ENCODE measurements at places on chromosomes 2 and 18. TPM values are rescaled to one million over a fixed set of nuclear protein-coding genes. Genes with fewer than 3 reads are reported as not detected.
A peak's percentile ranks its signal among the peaks of the same experiment; 100 is the strongest.

The FHOD3 gene
- total RNA-seq = 8.7 TPM

The IL1RL2 gene
- not detected for total RNA-seq

The CD8A gene
- 0.24 TPM for total RNA-seq

The TTN gene
- total RNA-seq = 8.3 TPM

The ANTXR1 gene
- total RNA-seq = 24.7 TPM

The ASB18 gene
- total RNA-seq = not detected

The LRATD1 gene
- total RNA-seq = 5.7 TPM

The CTNNA2 gene
- total RNA-seq = 11.3 TPM

The TNS1 gene
- total RNA-seq = 5.7 TPM

The VSNL1 gene
- 102 TPM for total RNA-seq

The RHOB gene
- total RNA-seq = 26.9 TPM

The STEAP3 gene
- 18.2 TPM for total RNA-seq

The TPO gene
- total RNA-seq = not detected

The PCARE gene
- total RNA-seq = not detected

GRCh38 chr2:169222665-169223064 lies 139.7 kb downstream of the LRP2 start:
- H3K27me3 ChIP-seq = no peaks in the 10 kb centered on the region
- no peak for DNase-seq
- H3K4me3 ChIP-seq = no peak overlapping the region
- no peaks in the 10 kb centered on the region for H3K4me1 ChIP-seq
- no peaks in the 10 kb centered on the region for H3K36me3 ChIP-seq

DNA sequence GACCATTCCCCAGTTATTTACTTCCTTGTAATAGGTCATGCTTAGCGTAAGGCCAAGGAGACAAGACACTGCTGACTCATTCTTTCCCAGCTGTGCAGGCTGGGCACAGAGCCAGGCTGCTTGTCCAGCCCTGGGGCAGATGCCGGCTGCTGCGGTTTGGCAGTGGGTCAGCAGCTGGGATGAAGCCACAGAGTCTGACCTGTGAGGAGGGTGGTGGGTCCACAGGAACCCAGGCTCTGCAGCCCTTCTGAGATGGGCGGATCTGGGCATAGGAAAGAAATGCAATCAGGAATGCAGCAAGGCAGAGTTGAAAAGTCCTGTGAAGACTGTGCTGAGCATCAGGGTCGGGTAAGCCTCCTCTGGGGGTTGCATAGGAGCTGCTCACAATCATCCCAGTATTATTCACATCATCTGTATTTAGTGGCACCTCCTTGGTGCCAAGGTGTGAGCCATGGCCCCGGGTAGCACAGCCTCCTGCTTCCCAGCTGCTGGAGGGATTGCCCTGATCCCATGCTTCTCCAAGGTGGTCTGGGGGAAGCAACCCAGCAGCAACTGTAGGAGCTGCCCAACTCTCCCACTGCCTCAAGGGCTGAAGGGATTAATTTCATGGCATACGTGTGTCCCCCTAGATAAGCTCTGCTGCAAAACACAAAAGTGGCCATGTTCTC lies 139.0 kb downstream of the DDX1 start:
- H3K27ac ChIP-seq = no peak overlapping the region
- H3K4me1 ChIP-seq = no peaks in the 10 kb centered on the region
- H3K27me3 ChIP-seq = no peaks in the 10 kb centered on the region
- no peak overlapping the region for H3K4me3 ChIP-seq

DNA sequence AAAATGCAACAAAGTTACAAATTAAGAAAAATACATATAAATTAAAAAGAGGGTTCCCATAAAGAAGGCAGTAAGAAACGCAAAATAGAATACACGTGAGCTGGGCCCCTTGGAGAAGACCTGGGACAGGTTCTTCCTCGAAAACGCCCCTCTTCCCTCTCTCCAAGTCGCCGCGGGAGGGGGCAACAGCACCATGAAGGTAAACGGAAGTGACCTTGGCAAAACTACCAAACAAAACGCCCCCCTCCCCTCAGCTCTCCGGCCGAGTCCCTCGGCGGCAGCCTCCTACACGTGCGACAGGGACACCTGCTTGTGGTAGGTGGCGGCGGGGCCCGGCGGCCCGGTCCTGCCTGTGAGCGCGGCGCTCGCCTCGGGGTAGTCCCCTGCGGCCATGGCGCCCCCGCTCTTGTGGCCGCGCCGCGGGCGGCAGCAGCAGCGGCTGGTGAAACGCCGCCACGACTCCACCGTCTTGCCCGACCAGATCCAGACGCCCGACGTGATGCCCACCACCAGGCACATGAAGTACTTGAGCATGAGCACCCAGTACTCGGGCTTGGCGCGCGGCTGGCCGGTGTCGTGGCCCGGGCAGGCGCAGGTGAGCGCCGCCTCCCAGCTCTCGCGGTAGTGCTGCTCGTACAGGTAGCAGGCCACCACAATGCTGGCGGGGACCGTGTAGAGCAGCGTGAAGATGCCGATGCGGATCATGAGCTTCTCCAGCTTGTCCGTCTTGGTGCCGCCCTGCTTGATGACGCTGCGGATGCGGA lies 2.8 kb downstream of the FZD5 start:
- H3K27ac ChIP-seq = peak overlapping the region; percentile 95
- peaks cover 20% of the 10 kb centered on the region for H3K36me3 ChIP-seq
- peak overlapping the region; percentile 89 for H3K4me3 ChIP-seq
- peaks cover 6% of the 10 kb centered on the region for H3K27me3 ChIP-seq
- DNase-seq = peak; percentile 74

DNA sequence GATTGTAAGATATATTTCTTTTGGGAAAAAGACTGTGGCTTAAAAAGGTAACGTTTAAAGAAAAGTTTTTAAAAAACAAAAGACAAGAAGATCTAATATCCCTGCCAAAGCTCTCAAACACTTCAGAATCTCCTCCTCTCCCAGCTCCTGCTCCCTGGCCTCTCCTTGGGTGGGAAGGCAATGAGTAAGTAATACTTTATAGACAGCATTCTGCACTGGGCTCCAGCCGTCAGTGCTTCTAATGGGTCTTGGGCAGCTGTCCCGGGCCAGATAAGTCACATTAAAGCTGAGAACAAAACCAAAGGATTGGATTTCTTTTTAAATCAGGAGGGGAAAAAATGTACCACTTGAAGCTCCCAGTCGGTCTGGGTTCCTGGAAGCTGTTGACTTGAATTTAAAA lies 133.7 kb downstream of the ALPK2 start:
- no peaks in the 10 kb centered on the region for H3K27me3 ChIP-seq
- H3K4me3 ChIP-seq = no peak overlapping the region
- DNase-seq = no peak
- H3K4me1 ChIP-seq = 0 out of 2 replicates have a peak, but pooled peaks cover 3% of the 10 kb centered on the region

- no peak for DNase-seq
- H3K4me1 ChIP-seq = peaks cover 21% of the 10 kb centered on the region
- H3K27me3 ChIP-seq = no peaks in the 10 kb centered on the region
- peak overlapping the region; percentile 23 for H3K27ac ChIP-seq
- no peak overlapping the region for H3K4me3 ChIP-seq
- H3K36me3 ChIP-seq = peaks cover 8% of the 10 kb centered on the region
Measured at GRCh38 chr2:42639340-42640077, 71.1 kb downstream of the MTA3 start.

DNA sequence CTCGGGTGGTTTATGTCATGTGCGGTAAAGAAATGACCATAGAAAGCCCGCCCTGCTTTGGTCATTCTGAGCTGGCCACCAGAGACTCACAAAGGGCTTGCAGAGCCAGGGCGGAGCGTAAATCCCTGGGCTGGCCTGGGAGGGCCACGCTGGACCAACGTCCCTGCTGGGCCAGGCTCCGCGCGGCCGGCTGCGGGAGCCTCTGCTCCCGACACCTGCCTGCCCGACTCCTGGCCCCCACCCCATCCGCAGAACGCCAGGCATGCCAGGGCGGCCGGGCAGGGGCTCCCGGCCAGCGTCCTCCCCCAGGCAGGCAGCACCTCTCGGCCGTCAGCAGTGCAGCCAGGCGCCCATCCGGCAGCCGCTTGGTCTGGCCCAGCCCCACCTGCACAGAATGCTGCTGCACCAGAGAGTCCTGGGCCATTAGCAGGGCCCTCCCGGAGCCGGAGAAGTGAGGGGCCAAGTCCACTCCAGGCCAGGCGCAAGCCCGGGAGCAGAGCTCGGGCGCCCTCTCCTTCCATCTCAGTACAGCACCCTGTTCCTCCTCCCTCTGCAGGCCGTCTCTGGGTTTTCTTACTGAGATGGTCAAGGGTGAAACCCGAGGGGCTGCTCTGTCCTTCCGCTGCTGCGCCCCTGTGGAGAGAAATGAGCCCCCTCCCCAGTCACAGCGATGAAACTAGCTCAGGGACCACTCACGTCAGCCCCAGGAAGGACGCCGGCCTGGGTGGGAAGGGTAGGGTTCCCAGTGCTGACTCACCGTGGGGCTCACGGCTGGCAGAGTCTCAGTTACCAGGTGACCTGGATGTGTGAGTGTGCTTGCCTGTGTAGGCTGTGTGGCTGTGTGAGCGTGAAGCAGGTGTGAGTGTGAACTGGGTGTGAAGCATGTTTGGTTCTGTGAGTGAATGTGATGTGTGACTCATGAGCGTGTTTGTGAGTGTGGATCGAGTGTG lies 83.3 kb downstream of the PTGR3 start:
- H3K4me3 ChIP-seq = no peak overlapping the region
- H3K4me1 ChIP-seq = no peaks in the 10 kb centered on the region
- no peak overlapping the region for H3K27ac ChIP-seq

GRCh38 chr2:197875763-197876162 lies 71.4 kb downstream of the PLCL1 start:
- peaks cover 18% of the 10 kb centered on the region for H3K4me1 ChIP-seq
- H3K27me3 ChIP-seq = no peaks in the 10 kb centered on the region
- no peak overlapping the region for H3K27ac ChIP-seq

- DNase-seq = no peak
- peaks cover 4% of the 10 kb centered on the region for H3K27me3 ChIP-seq
- no peaks in the 10 kb centered on the region for H3K36me3 ChIP-seq
- peak overlapping the region; percentile 85 for H3K4me3 ChIP-seq
- H3K4me1 ChIP-seq = peaks cover 21% of the 10 kb centered on the region
- H3K27ac ChIP-seq = 0 out of 2 replicates have a peak overlapping the region, but pooled peaks have one; percentile 32
Measured at GRCh38 chr2:20221555-20221973, 3.4 kb downstream of the SDC1 start.

GRCh38 chr2:223563462-223563861 lies 38.7 kb downstream of the SCG2 start:
- no peaks in the 10 kb centered on the region for H3K27me3 ChIP-seq
- no peak overlapping the region for H3K4me3 ChIP-seq
- no peak overlapping the region for H3K27ac ChIP-seq
- H3K36me3 ChIP-seq = no peaks in the 10 kb centered on the region

GRCh38 chr2:56749152-56749752 lies 565.5 kb downstream of the CCDC85A start:
- peaks cover 3% of the 10 kb centered on the region for H3K4me1 ChIP-seq
- H3K36me3 ChIP-seq = no peaks in the 10 kb centered on the region
- no peaks in the 10 kb centered on the region for H3K27me3 ChIP-seq
- no peak overlapping the region for H3K27ac ChIP-seq

DNA sequence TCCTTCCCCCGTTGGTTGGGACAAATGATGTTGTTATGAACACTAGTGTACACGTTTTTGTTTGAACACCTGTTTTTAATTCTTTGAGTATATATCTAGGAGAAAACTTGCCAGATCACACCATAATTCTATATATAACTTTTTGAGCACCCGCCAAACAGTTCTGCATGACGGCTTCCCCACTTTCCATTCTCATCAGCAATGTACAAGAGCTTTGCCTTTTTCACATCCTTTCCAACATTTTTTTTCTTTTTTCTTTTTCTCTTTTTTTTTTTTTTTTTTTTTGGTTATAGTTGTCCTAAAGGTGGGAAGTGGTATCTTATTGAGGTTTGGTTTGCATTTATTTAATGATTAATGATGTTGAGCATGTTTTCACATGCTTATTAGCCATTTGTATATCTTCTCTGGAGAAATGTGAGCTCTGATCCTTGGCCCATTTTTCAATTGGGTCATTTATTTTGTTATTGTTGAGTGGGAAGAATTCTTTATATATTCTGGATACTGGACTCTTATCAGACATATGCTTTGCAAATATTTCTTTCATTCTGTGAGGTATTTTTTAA lies 86.9 kb upstream of the ZC3H15 start:
- no peak for DNase-seq
- H3K4me1 ChIP-seq = no peaks in the 10 kb centered on the region
- no peak overlapping the region for H3K27ac ChIP-seq

DNA sequence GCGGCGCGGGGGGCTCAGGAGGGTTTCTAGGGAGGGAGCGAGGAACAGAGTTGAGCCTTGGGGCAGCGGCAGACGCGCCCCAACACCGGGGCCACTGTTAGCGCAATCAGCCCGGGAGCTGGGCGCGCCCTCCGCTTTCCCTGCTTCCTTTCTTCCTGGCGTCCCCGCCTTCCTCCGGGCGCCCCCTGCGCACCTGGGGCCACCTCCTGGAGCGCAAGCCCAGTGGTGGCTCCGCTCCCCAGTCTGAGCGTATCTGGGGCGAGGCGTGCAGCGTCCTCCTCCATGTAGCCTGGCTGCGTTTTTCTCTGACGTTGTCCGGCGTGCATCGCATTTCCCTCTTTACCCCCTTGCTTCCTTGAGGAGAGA lies 5.2 kb downstream of the PROC start:
- peak; percentile 53 for DNase-seq
- peaks cover 12% of the 10 kb centered on the region for H3K4me1 ChIP-seq
- H3K4me3 ChIP-seq = peak overlapping the region; percentile 88
- no peaks in the 10 kb centered on the region for H3K36me3 ChIP-seq
- H3K27ac ChIP-seq = no peak overlapping the region

- DNase-seq = peak; percentile 45
- H3K4me1 ChIP-seq = peaks cover 18% of the 10 kb centered on the region
- no peak overlapping the region for H3K27ac ChIP-seq
- no peaks in the 10 kb centered on the region for H3K36me3 ChIP-seq
Measured at GRCh38 chr2:222393733-222394267, 30.5 kb upstream of the SGPP2 start.

DNA sequence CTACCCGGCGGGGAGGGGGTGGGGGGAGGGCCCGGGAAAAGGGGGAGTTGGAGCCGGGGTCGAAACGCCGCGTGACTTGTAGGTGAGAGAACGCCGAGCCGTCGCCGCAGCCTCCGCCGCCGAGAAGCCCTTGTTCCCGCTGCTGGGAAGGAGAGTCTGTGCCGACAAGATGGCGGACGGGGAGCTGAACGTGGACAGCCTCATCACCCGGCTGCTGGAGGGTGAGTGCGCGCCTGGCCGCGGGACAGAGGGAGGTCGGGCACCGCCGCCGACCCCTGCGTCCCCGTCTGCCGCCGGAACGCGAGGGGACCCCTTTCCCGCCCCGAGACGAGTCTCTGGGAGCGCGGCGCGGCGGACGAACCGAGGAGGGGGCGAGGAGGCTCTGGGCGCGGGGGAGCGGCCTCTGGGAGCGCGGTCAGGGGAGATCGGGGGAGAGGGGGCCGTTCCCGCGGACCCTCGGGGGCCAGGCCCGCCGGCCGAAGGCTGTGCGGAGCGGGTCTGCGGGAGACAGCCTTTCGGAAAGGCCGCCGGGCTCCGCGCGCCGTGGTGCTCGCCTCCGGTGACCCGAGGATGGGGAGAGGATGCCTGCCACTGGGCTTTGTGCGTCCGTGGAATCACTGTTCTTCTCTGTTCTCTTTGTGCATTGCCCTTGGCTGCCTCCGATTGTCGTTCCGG lies 463 bp downstream of the PPP1CB start:
- no peak for DNase-seq
- peak overlapping the region; percentile 92 for H3K27ac ChIP-seq
- no peaks in the 10 kb centered on the region for H3K36me3 ChIP-seq
- peak overlapping the region; percentile 82 for H3K4me3 ChIP-seq

- no peak overlapping the region for H3K4me3 ChIP-seq
- H3K27ac ChIP-seq = no peak overlapping the region
- DNase-seq = no peak
- no peaks in the 10 kb centered on the region for H3K27me3 ChIP-seq
- no peaks in the 10 kb centered on the region for H3K36me3 ChIP-seq
Measured at GRCh38 chr2:25316101-25316500, 25.6 kb downstream of the DNMT3A start.

- no peaks in the 10 kb centered on the region for H3K36me3 ChIP-seq
- no peak overlapping the region for H3K27ac ChIP-seq
- DNase-seq = no peak
- no peak overlapping the region for H3K4me3 ChIP-seq
- peaks cover 6% of the 10 kb centered on the region for H3K4me1 ChIP-seq
Measured at GRCh38 chr2:119707117-119708087, 28.4 kb downstream of the TMEM177 start.
